KG1 (cell line): ENCODE measurements at places on chromosomes 12 and 14.

DNA sequence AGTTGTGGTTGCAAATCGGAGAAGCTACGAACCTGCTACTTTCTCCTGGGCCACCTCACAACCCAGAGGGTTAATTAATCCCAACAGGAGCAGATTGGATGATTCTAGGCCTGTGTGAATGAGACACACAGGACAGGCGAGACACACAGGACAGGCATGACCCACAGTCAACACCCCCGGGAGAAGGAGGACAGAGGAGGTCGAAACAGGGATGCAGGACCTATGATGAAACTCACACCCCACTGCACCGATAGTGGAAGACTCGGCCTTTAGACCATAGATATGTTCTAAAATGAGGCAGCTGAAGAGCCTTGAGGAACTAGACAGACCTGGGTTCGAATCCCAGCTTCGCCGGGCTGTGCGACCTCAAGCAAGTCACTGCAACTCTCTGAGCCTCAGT lies 11.6 kb downstream of the TMEM119 start:
- DNase-seq = no peak

DNA sequence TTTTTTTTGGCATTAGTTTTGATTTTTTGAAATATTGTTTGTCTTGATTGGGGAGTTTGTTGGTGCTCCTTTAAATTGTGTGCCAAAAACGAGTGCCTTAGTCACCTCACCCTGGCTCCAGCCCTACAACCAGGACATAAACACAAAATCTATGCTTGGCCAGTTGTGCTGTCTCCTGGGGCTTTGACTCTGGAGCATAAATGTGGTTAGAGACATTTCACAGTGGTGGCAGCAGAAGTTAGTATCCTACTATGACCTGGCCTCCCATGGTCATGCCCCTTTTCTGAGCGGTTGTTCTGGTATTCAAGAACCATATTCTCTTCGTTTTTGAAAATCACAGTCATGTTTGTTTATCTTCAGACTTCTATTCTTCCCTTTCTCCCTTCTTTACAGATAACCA lies 70.7 kb upstream of the PSMA6 start:
- no peak for DNase-seq

DNA sequence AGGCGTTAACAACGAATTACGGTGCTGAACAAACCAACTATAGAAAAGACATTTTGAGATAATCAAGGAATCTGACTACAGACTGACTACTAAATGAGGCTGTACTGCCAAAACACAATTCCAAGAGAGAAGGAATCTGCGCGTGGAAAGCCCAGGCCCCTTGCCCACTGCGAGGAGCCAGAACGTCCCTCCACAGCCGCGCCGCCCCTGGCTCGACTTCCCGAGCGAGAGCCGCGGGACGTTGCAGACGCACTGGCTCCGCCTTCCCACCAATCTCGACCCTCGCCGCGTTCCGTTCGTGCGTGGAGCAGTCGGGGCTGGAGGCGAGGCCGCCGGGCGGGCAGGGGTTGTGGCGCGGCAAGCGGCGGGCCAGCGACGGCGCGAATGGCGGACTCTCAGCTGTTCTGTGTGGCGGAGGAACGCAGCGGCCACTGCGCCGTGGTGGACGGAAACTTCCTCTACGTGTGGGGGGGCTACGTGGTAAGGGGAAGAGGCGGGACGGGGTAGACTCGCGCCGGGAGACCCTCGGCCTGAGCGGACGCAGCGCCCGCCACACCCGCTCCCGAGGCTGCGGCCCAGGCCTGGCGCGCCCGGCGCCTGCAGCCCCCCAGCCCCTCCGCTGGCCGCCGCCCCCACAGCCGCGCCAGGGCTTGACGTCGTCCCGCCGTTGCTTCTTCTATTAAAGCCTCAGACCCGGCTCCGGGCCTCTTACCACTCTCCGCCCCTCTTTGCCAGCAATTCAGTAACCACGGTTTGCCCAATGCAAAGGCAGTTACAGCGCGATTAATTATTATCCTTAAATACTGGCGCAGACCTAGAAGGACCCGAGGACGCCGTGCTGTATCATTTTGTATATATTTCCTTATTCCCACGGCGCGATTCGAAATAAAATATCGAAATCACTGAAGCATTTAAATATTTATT lies at the start of gene KLHDC1:
TSS of gene KLHDC1 (plus strand) at position 310 of the 924 bp plus-strand sequence. CDS start at position 385, 75 bp downstream.
- DNase-seq = peak; percentile 29

- DNase-seq = no peak
Observed at GRCh38 chr14:52110441-52111086, 41.7 kb upstream of the NID2 start.

- no peak for DNase-seq
Observed at GRCh38 chr14:57816568-57817284, 49.2 kb downstream of the SLC35F4 start.

DNA sequence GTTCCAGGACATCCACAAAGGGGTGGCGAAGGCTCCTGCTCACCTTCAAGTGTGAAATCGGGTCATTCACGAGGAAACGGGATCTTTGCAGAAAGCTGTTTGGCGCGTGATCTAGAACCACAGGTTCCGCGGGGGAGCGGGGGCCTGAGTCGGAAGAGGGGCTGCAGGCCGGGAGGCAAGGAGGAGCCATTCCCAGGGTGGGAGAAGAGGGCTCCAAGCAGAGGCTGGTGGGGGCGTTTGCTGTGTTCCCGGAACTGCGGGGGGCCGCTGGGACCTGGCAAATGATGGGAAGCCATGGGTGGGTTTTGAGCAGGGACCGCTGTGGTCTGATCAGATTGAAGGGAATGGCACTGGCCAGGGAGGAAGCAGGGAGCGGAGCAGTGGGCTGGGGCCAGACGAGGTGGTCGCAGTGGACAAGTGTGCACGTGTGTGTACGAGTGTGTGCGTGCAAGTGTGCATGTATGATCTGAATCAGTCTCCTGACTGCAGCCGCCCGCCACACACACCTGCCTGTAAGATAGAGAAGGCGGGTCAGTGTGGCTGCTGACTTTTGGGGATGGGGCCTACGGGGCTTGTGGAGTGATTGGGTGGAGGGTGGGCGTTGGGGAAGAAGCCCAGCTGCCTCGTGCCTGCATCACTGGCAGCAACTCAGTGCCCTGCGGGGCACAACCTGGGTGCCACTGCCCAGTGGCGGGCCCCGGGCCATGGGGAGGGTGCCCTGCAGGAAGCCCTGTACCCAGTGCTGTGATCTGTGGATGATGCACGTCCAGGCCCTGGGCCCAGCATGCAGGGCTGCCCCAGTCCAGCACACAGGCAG lies 141.9 kb downstream of the KIF26A start:
- no peak for DNase-seq

DNA sequence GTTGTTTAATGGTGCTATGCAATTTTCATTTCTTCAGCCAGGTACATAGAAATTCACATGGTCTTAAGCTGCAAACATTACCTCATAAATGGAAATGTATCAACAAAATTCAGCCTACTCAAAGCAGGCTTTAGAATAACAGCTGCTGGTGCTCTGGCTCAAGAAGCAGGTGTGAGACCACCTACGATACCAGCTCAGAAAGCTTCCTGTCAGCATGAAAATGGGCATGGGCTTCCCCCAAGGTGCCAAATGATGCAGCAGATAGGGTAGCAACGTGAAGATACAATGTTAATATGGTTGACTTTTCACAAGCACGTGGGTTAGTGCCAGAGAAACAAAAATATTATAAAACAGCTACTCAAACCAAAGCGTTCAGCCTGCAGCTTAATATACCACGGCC lies 343.4 kb upstream of the PRICKLE1 start:
- no peak for DNase-seq

- DNase-seq = no peak
Observed at GRCh38 chr12:65609359-65609771, 214.9 kb upstream of the HMGA2 start.

DNA sequence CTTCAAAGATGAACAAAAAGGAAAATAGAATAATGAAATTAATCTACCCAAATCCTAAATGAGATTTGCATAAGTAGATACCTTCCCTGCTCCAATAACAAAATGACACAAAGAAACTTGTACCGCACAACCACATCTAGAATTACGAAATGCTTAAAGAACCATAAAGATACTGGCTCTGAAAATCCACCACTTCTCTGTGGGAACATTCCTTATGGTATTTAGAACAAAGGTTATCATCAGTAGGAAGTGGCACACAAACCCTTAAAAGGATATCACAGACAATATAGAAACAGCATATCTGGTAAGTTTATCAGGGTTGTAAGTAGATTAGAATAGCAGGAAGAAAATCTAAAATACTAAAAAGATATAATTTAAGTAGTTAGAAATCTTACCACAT lies 11.6 kb downstream of the IAPP start:
- DNase-seq = no peak

DNA sequence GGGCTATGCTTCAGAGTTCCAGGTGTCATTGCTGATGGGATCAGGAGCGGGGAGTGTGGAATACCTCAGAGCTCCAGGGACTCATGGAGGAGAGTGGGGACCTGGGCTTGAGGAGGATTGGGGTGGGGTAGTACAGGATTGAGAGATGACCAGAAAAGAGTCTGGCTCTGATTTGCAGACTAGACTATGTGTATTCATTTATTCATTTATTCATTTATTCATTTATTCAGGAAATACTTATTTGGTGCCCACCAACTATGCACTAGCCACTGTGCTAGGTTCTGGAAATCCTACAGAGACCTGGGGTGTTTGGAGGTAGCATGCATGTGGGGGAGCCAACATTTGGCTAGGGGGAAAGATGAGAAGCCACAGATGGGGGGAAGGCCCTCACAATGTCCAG lies 871 bp upstream of the KRT83 start:
- no peak for DNase-seq

- DNase-seq = no peak
Observed at GRCh38 chr14:45246691-45247090, 6.3 kb downstream of the MIS18BP1 start.

- no peak for DNase-seq
Observed at GRCh38 chr14:68779761-68780323, 13.0 kb downstream of the ZFP36L1 start.

DNA sequence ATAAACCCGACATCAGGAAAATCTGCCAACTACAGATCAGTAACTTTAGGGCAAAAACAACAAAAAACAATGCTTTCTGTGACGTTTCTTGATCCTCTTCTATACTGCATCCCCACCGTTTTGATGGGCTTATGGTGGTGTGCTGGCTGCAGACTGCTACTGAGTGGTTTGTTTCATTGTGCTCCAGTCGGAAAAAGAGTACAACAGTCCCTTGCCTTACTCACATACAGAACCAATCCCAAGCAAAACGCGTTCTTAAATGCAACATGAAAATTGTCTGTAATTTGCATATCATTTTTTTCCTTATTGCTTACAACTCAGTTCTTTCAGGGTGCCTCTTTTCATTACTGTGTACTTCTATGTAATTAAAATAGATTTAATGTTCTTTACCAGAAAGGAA lies 2.3 kb downstream of the ETV6 start:
- no peak for DNase-seq
